Colonic mucosa (tissue), 4 donors: ENCODE measurements at places on chromosomes 2 and 18. TPM values are rescaled to one million over a fixed set of nuclear protein-coding genes. Genes with fewer than 3 reads are reported as not detected.

GRCh38 chr2:241088376-241088775, 13.7 kb downstream of the MTERF4 start:
- DNase-seq: no peak

DNA sequence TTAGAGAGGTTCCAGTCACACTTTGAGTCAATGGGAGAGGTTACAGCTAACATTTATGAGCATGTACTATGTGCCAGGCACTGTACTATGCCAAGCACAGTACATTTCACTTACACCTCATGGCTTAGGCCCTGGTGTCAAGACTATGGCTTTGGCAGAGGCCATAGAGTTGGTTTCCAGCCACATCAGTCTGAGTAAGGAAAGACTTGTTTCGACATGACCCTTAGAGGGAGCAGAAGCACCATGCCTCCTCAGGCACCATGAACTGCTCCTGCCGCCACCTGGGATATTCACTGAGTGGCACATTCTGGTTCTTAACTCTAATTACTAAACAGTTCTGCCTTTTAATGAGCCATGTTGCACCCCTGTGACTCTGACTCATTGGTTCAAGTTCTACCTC, 12.7 kb downstream of the DGUOK start:
- no peak for DNase-seq

DNA sequence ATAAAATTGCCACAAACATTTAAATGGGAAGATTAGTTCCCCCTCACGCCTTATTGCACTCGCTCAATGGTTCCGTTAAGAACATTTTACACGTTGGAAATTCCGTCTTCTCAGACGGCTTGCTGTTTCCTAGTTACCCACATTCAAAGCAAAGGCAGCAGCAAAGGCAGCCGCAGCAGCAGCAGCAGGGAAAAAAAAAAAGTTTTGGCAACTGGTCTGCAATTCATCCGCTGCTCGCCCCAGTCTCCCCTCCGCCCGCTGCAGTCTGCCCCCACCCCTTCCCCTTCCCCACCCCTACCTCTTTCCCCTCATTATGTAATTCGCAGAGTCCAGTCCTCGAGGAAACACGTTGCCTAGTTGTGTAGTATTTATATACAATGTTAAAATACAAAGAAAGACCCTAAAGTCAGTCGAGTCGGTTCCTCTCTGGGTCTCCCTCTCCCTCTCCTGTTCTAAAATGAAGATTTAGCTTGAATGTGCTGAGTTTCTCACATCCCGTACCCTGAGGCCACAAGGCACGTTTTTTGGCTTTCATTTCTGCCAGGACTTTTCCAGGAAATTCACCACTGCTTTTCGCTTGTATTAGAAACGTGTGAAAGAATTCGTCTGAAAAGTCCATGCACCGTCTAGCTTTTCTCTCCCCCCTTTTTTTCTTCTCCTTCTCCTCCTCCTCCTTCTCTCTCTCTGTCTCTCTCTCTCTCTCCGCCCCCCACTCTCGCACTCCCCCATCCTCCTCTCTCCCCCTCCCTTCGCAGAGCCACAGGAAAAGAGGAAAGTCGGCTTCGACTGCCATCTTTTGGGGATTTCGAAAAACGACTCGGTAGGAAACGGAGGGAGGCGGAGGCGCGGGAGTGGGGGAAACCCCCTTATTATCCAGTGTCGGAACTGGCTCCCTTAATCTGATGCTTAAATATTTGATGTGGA, 140.0 kb downstream of the MEIS1 start:
- peak; percentile 67 for DNase-seq

DNA sequence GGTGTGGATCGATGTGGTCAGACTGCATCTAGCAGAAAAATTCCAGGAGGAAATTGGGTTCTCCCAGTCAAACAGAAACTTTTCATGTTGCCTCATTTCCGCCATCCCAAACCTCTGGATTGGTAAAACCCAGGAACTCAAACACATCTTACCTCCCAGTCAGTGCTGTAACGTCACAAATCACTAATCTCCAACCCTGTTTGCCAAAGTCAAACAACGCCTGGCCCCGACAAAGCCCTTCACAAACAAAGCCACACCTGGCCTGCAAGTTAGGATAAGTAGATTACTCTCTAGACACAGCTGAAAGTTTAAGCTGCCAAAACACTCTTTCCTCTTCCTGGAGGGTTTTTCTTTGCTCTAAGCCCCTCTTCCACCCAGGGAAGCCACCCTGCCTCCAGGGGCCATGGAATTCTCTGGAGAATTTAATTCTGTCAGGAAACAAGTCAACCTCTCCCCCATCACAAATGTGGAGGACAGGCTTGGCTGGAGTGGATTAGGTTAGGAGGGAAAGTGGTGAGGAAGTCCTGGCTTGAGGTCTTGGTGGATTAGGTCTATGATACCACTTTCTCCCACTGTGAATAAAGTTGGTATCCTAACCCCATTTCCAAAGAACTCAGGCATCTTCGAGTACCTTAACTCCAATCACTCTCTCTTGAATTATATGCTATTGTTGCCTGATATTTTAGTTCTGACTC, 86.7 kb downstream of the LYPD6B start:
- peak; percentile 75 for DNase-seq

DNA sequence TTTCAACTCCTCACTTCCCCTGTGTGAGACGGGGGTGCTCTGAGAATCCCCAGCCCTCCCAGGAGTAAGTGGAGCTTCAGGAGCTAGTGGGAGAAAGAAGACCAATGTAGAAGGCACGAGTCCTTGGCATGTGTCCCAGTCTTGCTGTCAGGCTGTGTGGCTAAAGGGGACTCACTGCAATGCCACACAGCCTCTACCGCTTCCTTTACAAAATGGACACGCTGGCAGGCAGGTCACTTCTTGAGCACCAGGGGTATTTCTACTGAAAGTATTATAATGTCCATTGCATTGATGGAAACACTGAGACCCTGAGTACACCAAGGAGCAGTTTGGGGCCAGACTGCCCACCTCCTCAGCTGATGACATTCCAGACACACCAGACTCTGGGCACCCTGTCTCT, 35.8 kb upstream of the MARCO start:
- no peak for DNase-seq

DNA sequence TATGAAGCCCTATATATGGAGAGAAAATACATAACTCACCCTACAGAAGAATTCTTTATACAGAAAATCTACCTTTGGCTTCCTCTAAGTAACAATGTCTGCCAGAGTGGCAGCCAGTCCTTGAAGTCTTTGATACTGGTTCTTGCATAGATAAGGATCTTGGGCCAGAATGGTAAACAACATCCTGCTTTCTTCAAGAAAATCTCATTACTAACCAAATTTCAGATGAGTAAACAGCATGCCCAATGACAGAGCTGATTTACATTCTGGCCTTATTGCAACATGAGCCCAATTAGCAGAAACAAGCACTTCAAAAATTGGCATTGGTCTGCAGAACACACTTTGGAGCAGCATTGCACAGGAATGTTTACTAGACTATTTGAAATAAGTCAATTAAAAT, 336.5 kb upstream of the ST6GAL2 start:
- DNase-seq: no peak

GRCh38 chr18:48889115-48889941, 61.4 kb downstream of the SMAD7 start:
- DNase-seq: no peak

DNA sequence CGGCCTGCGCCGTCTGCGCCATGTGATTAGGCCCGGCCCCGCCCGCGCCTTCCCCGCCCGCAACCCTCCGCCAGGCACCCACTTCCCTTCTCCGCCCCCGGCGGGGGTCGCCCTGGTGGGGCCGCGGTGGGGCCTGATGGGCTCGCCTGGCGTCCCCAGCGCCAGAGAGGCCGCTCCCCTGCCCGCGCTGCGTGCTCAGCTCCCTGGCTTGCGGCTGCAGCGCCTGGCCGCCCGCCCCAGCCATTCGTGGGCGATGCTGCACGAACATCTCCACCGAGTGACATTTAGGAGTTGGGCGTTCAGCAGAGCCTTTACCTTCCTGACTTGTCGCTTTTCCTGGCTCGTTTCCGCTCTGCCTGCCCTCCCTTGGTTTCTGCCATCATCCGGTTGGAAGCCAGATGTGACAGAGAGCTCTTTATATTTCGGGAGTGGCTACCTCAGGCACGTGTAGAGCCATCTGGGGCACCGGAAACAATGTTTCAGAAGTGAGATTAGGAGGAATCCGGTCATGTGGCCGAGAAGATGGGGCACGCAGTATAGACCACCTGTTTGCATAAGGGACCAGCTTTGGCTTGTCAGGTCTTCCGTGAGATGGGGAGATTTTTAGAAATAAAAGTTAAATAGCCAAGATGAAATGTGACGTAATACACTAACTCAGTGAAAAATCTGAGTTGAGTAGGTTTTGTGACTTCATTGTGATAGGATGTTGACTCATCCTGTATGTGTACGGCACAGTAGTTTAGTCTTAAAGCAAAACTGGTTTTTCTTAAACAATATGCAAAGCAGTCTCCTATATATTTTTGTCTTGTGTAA, 1.2 kb downstream of the GLS start:
- DNase-seq: peak; percentile 78

DNA sequence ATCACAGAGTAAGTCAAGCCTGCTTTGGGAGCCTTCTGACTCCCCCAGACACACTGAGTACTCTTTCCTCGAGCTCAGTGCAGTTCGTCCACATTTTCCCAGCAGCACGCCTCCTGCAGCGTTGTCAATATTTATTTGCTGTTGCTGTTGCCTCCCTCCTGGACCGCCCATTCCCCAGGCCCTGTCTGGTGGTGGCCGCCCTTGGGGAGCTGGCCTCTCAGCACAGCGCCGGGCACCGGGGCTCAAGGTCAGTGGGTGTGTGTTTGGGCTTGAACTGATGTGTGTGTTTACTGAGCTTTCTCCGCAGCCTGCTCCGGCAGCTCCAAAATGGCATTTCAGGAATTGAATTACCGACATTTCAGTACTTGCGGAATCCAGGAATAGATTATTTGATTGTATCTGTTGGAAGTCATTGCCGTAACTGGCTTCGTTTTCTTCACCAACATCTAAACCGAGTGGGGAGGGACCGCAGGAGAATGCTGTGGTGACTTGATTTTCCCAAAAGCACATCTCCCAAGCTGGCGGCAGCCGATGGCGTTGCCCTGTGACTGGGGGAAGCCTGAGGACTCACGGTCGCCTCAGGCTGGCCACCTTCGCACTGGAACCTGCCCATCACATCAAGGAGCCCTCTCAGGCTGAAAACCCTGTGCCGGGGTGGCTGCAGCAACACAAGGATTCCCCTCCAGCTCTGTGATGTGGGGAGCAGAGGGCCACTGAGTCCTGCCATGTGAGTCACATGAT, 66.0 kb downstream of the HPCAL1 start:
- peak; percentile 68 for DNase-seq

DNA sequence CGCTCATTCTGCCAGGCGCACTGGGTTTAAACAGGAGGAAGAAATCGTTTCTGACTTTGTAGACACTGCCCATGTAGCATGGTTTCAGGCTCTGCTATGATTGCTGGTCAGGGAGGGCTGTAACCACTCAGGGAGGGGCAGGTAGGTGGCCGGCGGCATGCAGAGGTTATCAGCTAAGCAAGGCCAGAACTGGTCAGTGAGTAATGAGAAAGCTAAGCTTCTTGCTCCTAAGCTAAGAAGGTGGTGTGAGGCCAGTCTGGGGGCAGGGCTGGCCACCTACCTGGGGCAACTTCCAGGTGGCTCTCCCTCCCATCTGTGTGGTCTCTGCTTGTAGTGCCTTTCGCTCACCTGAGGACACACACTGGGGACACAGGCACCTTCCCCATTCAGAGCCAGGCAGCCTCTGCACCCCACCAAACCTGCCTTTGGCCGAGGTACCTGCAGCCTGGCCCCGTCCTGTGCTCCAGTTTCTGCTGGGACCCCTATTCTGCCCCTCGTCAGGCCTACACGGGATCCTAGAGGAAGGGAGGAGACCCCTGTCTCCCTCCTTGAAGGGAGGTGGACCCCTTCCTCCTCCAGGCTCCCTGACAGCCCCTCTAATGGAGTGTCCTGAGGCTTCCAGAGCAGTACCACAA, 195.9 kb downstream of the SEPTIN10 start:
- no peak for DNase-seq

DNA sequence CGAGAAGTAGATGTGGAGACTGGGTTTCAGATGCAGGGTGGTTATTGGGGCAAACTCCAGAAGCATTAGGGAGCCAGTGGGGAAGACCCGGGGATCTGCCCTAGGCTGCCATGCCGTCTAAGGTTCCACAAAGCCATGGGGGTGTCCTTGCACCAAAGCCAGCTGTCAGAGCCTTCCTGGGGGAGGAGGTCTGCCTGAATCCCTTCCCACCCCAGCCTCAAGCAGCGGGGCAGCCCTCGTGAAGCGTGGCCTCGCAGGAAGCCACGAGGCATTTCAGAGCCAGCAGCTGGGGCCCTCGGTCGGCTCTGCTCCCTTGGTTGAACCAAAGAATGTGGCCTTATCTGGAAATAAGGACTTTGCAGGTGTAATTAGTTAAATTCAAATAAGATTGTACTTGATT, 51.2 kb upstream of the UBE2F start:
- no peak for DNase-seq

Gene ORC2
- 39.0 TPM for total RNA-seq

Gene C2orf80
- not detected for total RNA-seq

Gene PXDN
- total RNA-seq: 20.0 TPM

Gene TMEM182
- 3.8 TPM for total RNA-seq

Gene COBLL1
- 20.7 TPM for total RNA-seq
